Stimulated activated CD4-positive, alpha-beta T cell treated with anti-CD3 and anti-CD28 coated beads, Interleukin-15, amount 100 ng/mL, for 24 hours (primary cell): ENCODE measurements at places on chromosomes 2 and 18.

DNA sequence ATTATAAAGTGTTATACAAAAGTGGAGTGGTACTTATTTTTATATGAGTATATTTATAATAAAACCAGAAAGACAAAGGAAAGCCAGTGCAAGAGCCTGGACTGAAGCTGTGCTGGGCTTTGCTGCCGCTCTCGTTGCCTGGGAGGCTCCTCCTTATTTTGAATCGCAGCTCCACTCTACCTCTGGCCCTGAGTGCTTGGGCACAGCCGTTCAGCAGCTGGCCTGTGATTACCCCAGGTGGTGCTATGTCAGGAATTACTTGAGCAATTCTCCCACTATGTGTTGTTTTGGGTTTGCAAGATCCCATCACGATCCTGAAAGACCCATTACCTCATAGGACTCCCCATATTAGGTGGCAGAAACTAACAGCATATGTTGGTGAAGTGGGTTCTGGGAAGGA is 53.0 kb upstream of the LCLAT1 start:
- no peak for DNase-seq

DNA sequence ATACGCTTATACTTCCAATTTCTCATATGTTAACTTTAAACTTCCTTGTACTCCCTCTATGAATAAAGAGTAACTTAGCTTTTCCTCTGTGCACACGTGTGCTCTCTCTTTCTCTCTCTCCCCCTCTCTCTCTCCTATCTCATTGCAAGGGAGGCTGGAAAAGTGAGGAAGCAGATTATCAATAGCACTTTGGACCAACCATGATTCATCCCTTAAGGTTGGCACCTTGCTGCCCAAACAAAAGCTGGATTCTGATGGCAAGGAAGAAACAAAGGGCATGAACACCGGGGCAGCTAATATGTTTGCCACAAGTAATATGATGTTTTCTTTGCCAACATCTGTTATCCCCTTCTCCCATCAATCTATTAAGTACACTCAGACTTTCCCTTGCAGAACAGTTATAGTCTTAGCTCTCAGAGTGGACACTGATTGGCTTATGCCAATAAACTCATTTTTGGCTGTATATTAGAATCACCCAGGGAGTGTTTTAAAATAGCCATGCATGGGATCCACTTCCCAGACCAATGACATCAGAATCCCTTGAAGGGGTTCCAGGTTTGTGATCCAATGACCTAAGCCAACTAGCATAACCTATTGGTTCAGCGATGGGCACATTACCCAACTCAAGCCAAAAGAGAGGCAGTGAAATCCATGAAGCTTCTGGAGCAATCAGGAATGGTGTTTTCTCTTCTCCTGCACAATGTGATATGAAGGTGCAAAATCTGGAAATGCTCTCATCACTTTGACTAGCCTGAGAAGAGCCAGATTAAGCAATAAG is 60.3 kb downstream of the MREG start:
- DNase-seq: no peak

DNA sequence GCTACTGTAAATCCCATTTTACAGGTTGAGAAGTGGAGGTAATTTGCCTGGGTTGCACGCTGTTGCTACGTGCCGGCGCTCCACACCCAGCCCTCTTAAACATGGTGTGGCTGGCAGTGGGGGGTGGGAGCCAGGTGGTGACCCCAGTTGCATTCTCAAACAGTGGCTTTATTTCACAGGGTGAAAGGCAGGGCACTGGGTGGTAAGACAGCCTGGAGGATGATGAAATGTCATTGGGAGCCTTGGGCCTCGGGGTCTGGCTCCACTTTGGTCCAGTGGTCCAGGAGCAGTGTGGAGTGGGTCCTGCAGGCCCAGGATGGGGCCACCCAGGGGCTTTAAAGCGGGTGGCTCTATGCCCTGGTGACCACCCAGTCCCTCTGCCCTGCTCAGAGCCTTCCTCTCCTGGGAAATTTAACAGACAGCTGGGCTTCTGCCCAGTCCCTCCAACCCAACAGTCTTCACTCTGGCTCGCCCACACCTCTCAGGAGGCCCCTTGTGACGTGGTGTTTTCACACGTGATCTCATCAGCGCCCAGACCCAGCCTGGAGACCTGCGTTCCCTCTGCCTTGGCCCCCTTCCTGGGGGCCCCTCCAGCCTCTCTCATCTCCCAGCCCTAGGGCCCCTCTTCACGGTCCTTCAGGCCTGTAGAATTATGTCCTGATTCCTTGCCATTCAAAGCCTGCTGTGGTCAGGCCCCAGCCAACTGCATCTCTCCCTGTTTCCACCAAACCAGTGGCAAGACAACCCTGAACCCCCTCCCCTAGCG is 92.5 kb downstream of the INHBB start:
- no peak for DNase-seq

- no peak for DNase-seq
These were observed 467.2 kb downstream of the SPAG16 start for GRCh38 chr2:213751446-213751845.

GRCh38 chr2:226185616-226186211 is 613.9 kb downstream of the IRS1 start:
- no peak for DNase-seq

DNA sequence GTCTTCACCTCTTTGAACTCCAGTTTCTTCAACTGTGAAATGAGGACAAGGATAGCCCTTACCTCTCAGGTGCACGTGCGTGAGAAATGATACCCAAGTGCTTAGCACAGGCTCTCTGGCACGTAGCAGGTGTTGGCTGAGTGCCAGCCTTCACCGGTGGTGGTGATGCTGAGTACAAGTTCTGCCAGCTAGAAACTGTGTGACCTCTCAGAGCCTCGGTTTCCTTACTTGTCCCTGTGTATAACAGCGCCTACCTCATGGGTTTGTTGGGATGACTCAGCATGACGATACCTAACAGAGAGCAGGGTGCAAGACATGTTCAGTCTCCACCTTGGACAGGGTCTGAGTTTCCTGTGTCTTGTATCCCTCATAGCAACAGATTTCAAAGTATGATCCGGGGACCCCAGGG is 205.1 kb downstream of the TNS1 start:
- DNase-seq: no peak
